ENCODE measurements at places on chromosomes 1 and 21. TPM values are rescaled to one million over a fixed set of nuclear protein-coding genes. Genes with fewer than 3 reads are reported as not detected.

The ARHGAP29 gene
- total RNA-seq: 41.7 TPM

The AMY1C gene
- total RNA-seq: not detected

The KCNE1 gene
- 0.72 TPM for total RNA-seq

The AK2 gene
- 82.6 TPM for total RNA-seq

The SNX7 gene
- total RNA-seq: 32.7 TPM

The NHLH1 gene
- 2.6 TPM for total RNA-seq

The COL24A1 gene
- total RNA-seq: 7.5 TPM

The TFAP2E gene
- total RNA-seq: not detected

The SYT11 gene
- total RNA-seq: 22.4 TPM

The S100A8 gene
- total RNA-seq: 16.6 TPM

The TMPRSS15 gene
- 2.6 TPM for total RNA-seq
